ENCODE measurements at places on chromosomes 7 and 10.

GRCh38 chr7:132451161-132451560, 125.1 kb downstream of the PLXNA4 start:
- DNase-seq, result peak; percentile 46

GRCh38 chr10:133347710-133348517, 741 bp downstream of the PRAP1 start:
- no peak for DNase-seq

DNA sequence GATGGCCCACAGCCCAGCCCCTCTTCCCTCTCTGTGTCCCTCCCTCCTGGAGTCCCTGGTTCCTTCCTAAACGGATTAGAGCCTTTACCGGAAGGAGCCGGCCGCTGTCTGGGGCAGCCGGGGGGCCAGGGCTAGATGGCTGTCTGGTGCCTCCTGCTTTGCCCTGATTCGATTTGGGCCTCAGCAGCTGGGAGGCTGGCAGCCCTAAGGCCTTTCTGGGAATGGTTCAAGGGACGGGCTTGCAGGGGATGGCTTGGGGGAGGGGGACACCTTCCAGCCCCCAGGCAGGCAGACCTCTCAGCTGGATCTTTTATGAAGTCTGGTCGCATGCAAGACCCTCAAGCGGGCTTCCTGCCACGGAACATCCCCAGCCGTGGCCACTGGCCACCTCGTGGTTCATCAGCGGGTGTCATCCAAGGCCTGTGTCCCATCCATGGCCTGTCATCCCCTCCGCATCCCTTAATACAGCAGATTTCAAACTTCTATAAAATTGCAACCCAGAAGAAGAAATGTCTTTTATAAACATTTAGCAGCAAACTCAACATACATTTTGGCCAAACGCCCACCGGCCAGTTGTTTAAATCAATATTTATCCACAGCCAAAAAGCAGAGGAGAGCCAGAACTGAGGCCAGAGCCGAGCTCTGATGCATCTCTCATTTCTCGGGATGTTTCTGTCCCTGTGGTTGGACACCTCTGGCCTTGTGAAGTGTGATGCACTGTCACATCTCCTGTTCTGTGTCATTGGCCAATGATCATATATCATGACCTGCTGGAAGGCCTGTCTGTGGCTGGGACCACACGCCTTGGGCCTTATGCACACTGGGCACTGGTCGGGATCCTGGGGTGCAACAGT, 52.0 kb downstream of the GTF2IRD1 start:
- DNase-seq, result no peak

- DNase-seq, result no peak
Measured at GRCh38 chr10:51156926-51157325, 82.6 kb downstream of the PRKG1 start.

DNA sequence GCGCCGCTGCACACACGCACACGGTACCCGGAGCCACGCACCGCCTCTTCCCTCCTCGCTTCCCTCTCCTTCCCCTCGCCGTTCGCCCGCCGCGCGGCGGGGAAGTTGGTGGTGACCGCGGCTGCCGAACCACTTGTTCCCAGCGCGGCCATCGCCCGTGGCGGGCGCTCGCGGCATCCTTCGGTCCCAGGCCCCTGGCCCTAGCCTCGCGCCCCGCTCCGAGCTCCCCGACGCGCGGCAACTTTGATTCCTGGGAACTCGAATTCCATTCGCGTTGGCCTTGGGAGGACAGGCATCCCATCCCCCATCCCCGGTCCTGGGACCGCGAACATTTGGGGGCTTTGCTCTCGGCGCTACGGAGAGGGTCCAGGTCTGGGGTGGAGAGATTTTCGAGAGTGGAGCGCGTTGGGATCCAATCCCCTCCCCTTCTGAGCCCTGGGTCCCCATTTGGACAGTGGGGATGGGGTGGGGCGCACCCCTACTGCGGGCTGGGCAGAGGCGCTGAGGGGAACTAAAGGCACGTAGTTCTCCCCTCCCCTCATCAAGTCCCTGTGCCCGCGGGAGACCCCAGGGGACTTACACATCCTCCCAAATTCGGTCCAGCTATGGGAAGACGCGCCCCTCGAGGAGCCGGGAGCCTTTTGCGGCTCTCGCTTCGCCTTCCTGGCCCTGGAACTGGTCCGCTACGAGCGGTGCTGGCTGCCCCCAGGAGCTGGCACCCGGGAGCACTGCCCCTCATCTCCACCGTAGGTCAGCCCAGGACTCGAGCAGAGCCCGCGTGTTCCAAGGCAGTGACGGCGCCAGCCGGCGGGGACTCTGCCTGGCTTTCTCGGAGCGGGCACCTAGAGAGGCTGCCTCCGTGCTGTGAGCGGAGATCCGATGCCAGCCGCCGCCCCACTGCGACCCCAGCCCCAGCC, 834 bp downstream of the CDH23 start:
- no peak for DNase-seq

DNA sequence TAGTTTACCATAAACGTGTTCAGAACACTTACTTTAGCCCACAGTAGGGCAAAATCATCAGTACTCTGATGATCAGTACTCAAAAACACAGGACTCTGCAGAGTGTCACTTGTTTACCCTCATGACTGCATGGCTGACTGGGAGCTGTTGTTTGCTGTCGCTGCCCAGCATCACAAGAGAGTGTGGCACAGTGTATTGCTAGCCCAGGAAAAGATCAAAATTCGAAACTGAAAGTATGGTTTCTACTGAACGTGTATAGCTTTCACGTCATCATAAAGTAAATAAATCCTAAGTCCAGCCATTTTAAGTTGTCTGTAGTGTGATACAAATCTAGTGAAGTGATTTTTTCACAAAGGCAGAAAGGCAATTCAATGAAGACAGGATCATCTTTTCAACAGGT, 184.6 kb downstream of the RAMP3 start:
- no peak for DNase-seq

DNA sequence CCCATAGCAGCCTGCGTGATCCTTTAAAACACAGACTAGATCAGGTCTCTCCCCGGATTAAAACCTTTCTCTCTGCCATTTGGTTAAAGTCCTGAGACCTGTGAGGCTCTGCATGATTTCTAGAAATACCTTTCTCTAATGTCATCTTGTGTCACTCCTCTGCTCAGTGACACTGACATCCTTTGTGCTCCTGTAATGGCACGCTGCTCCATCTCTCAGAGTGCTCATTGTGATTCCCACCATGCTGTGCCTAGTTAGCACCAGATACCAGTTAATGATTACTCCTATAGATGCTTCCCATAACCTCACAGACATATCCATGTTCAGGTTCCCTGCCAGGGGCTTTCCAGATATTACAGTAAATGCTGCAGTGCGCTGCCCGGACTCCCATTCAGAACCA, 11.7 kb upstream of the OR9A2 start:
- DNase-seq, result no peak

GRCh38 chr7:55448526-55448925, 83.4 kb downstream of the LANCL2 start:
- DNase-seq, result no peak

- DNase-seq, result no peak
Measured at GRCh38 chr10:22704471-22704911, 9.9 kb downstream of the PIP4K2A start.

- no peak for DNase-seq
Measured at GRCh38 chr7:78845155-78845554, 608.3 kb downstream of the MAGI2 start.

GRCh38 chr7:130701650-130702049, 15.3 kb upstream of the TSGA13 start:
- no peak for DNase-seq

GRCh38 chr10:132322586-132323048, 9.4 kb upstream of the LRRC27 start:
- no peak for DNase-seq

GRCh38 chr7:66055321-66055956, 20.2 kb upstream of the ASL start:
- no peak for DNase-seq

- no peak for DNase-seq
Measured at GRCh38 chr7:111357691-111358090, 204.6 kb downstream of the IMMP2L start.

- DNase-seq, result no peak
Measured at GRCh38 chr7:16462431-16462889, 3.1 kb downstream of the SOSTDC1 start.

- DNase-seq, result no peak
Measured at GRCh38 chr7:131517218-131517923, 39.1 kb downstream of the PODXL start.

- DNase-seq, result no peak
Measured at GRCh38 chr7:45574416-45574668, 174 bp downstream of the ADCY1 start.

- DNase-seq, result no peak
Measured at GRCh38 chr10:124535731-124536495, 74.3 kb downstream of the LHPP start.

DNA sequence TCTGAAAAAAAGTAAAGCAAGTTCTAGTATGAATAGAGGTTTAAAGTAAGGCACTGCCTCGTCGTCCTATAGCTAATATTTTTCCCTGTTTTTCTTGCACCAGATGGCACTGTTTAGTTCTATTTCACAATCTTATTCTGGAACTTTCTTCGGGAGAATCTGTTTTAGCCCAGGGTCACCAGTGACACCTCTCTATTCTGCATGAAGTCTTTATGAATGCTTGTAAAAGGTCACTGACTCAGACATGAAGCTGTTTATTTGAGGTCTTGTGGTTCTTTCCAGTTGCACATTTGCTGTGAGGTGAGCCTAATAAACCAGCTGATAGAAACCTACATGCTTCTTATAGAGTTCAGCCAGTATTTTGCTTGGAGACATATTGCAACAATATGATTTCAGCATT, 444.3 kb downstream of the AUTS2 start:
- DNase-seq, result no peak

DNA sequence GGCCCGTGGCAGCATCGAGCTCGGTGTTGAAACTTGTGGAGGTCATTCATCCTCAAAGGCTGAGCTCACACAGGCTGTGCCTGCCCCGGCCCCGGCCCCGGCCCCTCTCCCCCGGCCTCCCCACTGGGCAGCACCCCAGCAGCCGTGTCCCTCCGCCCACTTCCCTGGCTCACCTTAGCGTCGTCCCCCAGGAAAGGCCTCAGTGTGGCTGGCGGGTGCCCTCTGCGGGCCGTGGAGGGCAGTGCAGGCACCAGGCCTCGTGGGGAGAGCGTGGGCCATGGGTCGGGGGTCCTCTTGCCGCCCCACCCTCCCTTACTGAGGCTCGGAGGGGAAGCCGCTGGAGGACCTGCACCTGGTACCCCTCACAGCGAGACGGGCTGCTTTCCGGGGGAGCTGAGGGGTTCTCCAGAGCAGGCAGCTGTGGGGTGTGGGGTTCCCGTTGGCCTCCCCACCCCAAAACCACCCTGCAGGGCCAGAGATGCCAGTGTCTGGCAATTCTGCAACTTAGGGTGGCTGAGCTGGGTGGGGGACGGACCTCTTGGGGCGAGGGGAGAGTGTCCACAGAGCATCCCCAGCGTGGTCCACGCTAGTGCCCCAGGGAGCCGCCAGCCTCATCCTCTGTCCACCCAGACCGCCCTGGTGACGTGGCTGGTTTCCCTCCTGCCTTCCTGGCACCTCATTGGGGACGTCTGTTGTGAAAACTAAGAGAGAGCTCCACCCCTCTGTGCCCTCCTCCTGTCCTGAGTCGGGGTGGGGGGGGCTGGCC, 44.2 kb upstream of the DPYSL4 start:
- peak; percentile 56 for DNase-seq

DNA sequence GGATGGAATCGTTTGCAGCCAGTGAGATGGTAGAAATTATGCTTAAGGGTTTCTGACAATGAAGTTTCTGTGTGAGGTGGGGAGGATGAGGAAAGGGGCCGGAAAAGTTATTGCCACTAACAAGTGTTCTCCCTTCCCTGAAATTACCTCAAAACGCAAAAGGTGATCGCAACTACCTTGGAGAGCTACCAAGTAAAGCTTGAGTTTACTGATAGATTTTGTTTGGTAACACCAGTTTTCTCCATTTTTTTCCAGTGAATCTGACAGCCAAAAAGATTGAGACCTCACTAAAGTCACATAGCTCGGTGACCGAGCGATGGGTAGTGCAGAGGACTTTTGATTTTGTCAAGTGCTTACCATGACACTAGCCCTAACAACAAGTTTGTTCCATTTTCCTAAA, 1.6 kb downstream of the SUV39H2 start:
- no peak for DNase-seq

DNA sequence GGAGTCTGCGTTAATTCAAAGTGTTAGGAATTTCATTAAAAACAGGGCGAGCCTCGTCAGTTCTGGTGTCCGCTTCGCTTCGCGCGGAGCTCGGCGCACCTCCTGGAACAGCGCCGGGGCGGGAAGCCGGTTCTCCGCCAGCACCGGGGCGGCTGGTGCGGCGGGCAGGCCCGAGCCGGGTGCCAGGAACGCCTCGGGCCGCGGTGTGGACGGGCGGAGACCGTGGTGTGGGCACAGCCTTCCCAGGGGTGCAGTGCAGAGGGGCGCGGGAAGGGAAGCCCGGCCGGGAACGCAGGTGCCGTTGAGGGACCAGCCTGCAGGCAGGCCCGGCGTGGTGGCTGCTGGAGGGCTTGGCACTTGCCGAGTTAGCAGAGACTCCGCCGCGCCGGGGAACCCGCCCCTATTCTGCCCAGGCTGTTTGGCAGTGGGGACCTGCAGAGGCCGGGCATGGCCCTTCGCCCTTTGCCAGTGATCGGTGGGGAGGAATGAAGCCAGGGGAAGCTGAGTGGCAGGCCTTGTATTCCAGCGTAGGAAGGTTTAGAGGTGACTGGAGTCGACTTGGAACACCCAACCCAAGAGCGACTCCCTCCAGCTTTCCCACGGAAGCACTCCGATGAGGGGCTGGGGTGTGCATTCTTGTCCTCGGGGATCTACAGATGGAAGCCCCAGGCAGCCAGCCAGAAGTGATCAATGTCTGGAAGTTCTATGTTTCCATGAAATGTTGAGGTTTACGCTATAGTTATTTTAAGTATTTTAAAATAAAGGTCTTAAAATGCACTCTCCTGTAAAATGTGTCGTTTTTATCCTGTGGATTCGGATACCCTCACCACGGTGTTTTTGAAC, 945 bp upstream of the RHEB start:
- peak; percentile 7 for DNase-seq

GRCh38 chr7:32001948-32002347, 68.3 kb downstream of the PDE1C start:
- DNase-seq, result no peak

DNA sequence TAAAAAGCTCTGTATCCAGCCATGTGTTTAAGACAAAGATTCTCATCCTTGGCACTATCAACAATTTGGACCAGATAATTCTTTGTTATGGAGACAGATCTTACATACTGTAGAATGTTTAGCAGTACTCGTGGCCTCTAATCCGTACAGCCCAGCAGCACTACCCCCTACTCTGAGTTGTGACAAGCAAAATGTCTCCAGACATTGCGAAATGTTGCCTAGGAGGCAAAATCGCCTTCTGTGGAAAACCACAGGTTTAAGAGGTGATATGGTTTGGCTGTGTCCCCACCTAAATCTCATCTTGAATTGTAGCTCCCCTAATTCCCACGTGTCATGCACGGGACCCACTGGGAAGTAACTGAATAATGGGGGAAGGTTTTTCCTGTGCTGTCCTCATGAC, 186.7 kb downstream of the CHCHD3 start:
- DNase-seq, result no peak

DNA sequence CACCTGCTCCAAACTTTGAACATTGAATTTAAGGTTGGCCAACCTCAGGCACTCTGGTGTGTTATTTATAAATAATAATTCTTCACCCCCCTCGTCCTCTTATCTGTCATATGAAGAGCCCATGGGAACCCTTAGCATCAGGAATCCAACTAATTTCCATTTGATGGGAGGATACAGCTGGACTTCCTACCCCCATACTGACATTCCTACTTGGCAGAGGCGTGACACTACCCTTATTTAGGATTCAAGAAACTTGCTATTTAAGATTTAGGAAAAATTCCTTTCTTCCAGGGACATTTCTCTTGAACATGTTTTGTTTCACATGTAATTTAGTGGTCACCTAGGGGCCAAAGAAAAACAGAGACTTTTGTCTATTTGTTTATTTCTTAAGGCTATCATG, 171.9 kb upstream of the NRP1 start:
- no peak for DNase-seq
